LNCaP clone FGC (cell line): ENCODE measurements at places on chromosomes 1 and 21.

DNA sequence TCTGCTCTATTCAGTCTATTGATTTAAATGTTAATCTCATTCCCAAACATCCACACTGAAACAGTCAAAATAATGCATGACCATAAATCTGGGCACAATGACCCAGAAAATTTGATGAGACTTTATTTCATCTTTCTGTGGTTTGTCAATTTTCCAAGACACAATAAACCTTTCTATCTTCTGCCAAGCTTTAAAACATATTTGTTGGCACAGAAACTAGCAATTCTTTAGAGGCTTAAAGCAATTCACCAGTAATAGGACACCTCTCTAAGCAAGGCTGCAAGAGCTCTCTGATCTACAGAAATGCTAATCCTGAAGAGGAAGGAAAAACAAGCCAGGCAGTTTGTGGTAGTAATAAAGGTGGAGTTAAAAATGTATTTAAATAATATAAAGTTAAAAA lies 113.7 kb downstream of the FCRL5 start:
- DNase-seq, result peak; percentile 11

DNA sequence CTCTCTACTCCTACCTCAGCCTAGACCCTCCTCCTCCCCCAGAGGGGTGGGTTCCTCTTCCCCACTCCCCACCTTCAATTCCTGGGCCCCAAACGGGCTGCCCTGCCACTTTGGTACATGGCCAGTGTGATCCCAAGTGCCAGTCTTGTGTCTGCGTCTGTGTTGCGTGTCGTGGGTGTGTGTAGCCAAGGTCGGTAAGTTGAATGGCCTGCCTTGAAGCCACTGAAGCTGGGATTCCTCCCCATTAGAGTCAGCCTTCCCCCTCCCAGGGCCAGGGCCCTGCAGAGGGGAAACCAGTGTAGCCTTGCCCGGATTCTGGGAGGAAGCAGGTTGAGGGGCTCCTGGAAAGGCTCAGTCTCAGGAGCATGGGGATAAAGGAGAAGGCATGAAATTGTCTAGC lies 21.6 kb upstream of the VPS13D start:
- DNase-seq, result no peak

GRCh38 chr21:46082963-46083790 lies 14.7 kb upstream of the COL6A2 start:
- DNase-seq, result no peak

DNA sequence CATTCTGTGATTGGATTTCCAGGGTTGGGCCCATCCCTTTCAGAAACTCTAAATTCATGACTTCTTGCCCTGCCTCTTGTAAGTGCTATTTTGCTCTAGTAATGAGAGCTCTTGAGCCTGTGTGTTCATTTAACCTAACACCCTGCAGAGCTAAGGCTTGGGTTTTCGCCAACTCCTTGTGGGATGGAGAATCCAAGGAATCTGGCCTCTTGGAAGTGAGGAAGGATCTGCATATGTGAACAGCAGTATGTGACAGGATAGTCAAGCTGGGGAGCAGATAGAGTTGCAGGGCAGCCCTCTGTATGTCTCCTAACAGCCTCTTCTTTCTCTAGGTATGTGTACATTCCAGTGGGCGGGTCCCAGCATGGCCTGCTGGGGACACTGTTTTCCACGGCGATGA lies 258.9 kb downstream of the HHAT start:
- no peak for DNase-seq
